ENCODE measurements at places on chromosomes 12 and 14.

DNA sequence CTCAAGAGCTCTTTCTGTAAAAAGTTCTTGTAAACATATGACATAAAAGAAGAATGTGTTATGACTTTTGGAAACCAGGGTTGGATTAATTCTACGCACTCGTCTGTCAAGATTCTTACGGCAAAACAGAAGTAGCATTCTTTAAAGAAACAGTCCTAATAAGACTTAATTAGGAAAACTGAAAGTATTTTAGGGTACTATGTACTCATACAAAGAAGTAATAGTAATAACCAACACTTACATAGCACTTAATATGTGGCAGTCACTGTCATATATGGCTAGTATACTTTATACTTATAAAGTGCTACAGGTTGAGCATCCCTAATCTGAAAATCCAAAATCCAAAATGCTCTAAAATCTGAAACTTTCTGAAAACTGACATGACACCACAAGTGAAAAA lies 72.9 kb upstream of the ST8SIA1 start:
- no peak for DNase-seq

GRCh38 chr12:49564686-49565405 lies 3.1 kb downstream of the MCRS1 start:
- no peak for DNase-seq

- DNase-seq = no peak
Observed at GRCh38 chr12:113720629-113721028, 245.5 kb downstream of the RBM19 start.

GRCh38 chr12:104620837-104621531 lies 164.2 kb downstream of the CHST11 start:
- DNase-seq = no peak

- DNase-seq = no peak
Observed at GRCh38 chr12:98446682-98447081, 68.7 kb upstream of the TMPO start.

DNA sequence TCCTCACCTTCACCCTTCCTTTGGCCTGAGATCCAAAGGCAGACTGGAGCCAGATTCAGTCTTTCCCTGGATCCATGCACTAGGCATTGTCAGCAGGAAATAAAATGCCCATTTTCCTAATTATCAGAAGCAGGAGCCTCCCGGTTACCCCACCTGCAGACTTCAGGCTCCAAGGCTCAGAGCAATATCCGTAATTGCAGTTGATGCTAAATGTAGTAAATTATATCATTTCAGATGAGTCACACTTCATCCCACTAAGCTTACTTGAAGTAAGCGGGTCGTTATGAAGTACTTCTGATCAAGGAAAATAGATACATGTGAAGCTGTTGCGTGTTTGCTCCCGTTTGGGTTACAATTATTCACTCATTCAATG lies 110.7 kb upstream of the SFSWAP start:
- DNase-seq = no peak

GRCh38 chr14:104116288-104116755 lies 22.1 kb upstream of the KIF26A start:
- no peak for DNase-seq

GRCh38 chr12:105930557-105931503 lies 207.9 kb downstream of the NUAK1 start:
- no peak for DNase-seq

GRCh38 chr14:20794644-20795369 lies 7.8 kb downstream of the RNASE1 start:
- no peak for DNase-seq

DNA sequence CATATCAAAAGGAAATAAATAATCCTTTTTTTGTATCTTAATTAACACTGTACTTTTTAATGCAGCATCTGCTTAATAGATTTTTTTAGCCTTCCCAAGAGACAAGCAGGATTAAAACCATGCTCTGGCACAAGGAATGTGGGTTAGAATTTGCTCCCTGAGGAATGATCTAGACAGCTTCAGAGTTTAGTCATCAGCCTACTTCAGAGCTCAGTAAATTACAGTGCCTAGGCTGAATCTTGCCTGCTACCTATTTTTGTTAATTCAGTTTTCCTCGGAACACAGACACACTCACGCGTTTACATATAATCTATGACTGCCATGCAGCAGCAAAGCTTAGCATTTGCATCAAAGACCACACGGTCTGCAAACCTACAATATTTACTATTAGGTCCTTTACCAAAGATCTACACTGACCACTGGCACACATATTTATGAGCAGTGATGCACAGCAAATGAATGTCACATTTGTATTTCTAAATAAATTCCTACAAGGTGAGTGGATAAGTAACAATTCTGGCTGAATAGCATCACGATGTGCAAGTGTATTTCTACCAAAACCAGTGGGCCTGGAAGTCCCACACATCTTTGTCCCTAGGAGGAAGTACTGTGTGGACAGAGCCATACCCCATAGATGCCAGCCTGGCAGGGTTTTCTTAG lies 309.8 kb upstream of the TMEM132C start:
- DNase-seq = no peak

DNA sequence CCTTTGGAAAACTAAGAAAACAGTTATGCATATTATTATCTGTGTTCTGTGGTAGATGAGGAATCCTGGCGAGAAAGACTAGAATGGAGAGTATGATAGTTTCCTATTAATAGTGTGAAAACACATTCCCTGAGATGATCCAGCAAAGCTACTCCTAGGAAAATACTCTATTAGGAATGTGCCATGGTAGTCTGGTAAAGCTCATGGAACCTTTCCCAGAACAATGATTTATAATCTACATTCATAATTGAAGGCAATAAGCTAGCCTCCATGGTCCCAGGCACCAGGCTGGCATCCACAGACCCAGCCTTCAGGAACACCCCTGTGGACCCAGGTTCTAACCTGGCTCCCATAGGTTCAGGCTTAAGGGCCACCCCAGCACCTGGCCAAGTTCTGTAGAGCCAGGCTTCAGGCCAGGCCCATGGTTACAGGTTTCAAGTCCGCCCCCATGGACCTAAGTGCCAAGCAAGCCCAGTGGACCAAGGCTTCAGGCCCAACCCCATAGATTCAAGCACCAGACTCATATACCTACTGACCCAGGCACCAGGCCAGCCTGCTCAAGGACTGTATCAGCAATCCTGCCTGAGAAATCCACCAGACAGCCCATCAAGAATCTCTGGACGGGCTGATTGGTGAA lies 72.2 kb downstream of the ITPR2 start:
- no peak for DNase-seq

- DNase-seq = no peak
Observed at GRCh38 chr12:77786675-77787074, 44.0 kb upstream of the NAV3 start.

DNA sequence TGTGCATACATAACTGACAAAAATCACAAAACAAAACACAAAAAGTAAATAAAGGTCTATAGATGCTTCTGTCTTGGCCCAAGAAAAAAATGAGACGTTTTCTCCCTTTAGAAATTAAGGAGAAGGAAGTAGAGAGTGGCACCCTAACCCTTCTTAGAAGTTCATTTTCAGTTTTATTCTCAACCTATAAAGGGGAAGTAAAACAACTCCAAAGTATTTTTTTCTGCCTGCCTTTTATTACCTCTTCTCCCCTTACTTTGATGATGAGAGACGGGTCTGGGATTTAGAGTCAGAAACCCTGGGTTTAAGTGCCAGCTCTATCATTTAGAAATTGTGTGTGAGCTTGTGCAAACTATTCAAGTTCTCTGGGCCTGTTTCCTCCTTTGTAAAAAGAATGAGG lies 2.8 kb downstream of the PRIM1 start:
- DNase-seq = no peak

DNA sequence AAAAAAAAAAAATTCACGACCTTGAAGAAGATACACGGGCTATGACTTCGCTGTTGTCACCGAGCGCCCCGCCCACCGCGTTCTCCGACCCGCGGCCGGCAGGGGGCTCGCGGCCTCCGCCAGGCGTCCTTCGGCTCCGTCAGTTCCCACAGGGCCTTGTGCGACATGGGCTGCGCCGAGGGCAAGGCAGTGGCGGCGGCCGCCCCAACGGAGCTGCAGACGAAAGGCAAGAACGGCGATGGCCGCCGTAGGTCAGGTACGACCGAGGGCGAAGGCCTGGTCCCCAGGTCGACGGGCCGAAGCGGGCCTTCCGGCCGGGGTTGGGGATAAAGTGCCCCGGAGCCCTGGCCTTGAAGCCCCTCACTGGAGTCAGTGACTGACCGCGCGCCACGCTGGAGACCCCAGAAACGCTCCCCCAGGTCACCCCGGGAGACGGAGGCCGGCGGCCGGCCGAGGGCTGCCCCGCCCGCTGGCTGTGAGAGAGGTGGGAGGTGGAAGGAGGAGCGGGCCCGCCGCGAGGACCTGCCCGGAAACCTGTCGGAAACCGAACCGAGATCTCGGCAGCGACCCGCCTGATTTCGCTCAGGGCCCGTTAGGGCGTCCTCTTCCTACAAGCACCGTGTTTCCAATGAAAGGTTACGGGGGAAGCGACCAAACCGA lies at the start of gene TXNRD1:
TSS of gene TXNRD1 (plus strand) at position 142 of the 660 bp plus-strand sequence. CDS start at position 166, 24 bp downstream.
- peak; percentile 68 for DNase-seq

GRCh38 chr12:26919216-26919555 lies 18.6 kb downstream of the INTS13 start:
- no peak for DNase-seq

DNA sequence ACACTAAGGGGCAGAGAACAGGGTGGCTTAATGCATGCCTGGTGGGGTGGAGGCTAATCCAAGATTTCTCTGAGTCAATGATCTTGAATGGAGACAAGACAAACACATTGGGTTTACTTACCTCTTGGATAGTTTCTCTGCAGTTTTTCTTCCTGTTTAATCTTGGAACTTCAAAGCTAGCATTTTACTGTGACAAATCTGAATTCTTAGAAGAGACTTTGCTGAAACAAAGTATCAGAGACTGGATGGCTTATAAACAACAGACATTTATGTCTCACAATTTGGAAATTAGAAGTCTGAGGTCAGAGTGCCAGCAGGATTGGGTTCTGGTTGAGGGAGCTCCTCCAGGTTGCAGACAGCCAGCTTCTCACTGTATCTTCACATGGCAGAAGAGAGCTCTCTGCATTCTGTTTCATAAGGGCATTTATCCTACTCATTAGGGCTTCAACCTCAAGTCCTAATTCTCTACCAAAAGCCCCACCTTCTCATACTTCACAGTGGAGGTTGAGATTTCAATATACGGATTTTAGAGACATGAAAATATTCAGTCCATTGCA lies 921.8 kb downstream of the VRK1 start:
- no peak for DNase-seq

DNA sequence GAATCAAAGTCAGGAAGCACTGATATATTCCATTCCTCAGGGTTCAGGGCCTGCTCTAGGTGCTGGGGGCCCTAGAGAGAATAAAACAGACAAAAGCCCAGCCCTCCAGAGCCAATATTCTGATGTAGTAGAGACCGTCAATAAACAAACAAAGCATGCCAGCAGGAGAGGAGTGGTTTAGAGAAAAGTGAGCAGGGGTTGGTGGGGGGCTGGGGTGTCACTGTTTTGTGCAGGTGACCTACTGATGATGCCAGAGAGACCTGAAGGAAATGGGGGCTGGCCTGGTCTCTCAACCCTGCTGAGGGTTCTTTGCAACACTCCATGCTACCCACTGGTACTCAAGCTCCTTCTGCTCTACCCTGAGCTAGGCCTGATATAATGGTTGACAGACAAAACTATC lies 26.5 kb downstream of the IL26 start:
- no peak for DNase-seq

DNA sequence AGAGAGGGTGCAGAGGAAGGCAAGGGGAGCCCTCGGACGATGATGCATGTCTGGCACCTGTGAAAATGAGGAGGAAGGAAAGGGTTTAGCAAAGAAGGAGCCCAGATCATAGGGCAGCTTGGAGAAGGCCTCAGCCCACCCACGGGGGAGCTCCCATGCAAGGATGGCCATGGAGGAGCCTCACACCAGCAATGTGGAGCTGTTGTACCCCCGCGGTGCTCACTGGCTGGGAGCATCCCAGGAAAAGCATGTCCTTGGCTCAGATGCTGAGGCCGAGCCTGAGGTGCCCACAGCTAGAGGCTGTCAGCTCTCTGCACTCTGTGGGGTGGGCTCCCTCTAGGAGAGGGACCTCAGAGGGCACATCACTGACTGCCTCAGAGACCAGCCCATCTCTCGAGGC lies 622.6 kb downstream of the AACS start:
- DNase-seq = no peak

- no peak for DNase-seq
Observed at GRCh38 chr14:69932391-69932790, 53.2 kb downstream of the SMOC1 start.

GRCh38 chr12:16271062-16271461 lies 6.4 kb downstream of the SLC15A5 start:
- no peak for DNase-seq

GRCh38 chr12:3655328-3655900 lies 97.5 kb downstream of the CRACR2A start:
- DNase-seq = no peak

GRCh38 chr14:32306549-32306948 lies 22.5 kb upstream of the AKAP6 start:
- DNase-seq = no peak

DNA sequence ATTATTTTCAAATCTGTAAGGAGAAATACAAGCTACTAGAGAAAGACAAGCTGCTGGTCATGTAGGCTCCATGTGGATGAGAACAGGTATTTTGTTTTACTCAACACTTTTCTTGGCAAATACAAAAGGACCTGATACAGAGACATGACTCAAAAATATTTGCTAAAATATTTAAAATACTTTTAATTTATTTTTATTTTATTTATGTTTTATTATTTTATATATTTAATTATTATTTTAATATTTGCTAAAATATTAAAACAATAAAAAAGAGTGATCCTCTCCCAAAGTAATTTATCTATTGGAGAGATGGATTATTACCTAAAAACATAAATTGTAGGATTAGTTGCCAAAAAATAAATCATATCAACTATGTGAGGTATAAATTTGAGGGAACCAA lies 808.9 kb upstream of the SEL1L start:
- DNase-seq = no peak

DNA sequence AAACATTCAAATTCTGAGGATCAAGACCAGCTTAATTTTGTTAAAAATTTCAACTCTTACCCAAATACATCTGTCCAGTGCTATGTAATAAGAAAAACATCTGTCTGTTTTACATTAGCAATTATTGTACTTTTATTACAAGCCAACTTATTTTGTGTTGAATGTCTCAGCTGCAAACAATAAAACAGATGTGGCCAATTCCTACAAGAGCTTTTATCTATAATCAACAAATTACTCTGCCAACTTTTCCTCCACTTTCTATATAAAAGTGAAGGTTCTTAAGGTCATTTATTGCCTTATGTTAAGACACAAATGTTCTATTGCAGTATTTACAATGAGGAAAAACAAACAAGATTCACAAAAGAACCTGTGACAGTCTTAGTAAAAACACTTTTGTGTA lies 72.7 kb downstream of the NOVA1 start:
- DNase-seq = no peak
